ENCODE measurements at places on chromosomes 13 and 19.

- H3K36me3 ChIP-seq: no peaks in the 10 kb centered on the region
- H3K27ac ChIP-seq: peak overlapping the region; percentile 97
- H3K4me3 ChIP-seq: peak overlapping the region; percentile 93
- peak; percentile 26 for DNase-seq
- H3K27me3 ChIP-seq: no peaks in the 10 kb centered on the region
- H3K4me1 ChIP-seq: peaks cover 3% of the 10 kb centered on the region
These were observed 2.0 kb upstream of the KLF12 start for GRCh38 chr13:74136084-74136658.

DNA sequence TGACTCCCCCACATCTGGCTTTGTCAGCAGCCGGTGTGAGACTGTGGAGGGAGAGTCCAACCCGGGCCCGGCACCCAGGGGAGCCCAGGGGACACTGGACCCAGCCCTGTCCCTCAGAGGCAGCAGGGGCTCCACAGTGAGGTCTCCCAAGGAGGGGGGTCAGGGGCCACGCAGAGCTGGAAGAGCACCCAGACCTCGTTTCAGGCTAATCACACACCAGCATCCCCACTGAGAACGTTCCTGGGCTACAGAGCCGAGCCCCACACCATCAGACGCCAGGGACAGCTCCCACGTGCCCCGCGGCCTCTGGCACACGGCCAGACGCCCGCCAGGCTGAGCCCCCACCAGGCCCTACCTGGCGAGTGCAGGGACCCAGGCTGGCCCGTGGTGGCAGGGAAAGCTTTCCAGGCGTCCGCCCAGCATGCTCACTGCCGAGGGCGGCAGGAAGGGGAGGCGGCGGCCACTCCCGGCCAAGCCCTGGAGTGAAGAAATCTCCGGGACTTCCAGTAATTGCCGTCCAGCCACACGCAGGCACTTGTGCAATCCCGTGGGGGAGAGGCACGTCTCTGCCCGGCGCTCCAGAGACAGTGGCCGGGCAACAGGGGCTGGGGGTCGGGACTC lies 19.2 kb downstream of the SBNO2 start:
- no peaks in the 10 kb centered on the region for H3K27me3 ChIP-seq
- peak overlapping the region; percentile 92 for H3K27ac ChIP-seq

GRCh38 chr13:109403012-109403421 lies 383.4 kb downstream of the IRS2 start:
- no peaks in the 10 kb centered on the region for H3K27me3 ChIP-seq
- H3K36me3 ChIP-seq: no peaks in the 10 kb centered on the region
- no peaks in the 10 kb centered on the region for H3K4me1 ChIP-seq

DNA sequence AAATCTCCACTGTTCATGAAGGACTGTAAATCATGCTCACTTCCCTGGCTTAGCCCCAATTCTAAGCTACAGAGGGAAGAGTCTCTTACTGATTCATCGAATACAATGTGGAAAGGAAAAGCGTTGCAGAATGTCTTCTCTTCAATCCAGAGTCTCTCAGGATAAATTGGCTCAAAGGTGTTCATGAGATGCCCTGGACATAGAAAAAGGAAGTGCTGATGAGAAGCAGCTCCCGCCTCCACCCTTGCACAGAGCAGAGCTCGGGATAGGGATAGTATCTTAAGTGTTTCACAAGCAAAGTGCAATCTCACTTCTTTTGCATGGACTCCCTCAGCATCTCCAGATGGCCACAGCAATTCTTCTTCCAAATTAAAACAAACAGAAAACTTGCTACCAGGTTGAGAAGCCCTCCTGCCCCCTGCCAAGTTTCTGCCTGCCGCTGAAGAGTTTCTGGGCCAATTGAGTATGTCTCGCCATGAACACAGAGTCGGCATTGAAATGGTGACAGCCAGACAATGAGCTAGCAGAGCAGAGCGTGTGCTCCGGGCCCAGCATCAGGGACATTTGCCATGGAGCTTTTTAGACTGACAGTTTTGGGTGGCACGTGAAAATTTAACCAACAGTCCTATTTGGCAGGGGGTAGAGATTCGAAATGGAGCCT lies 85.7 kb downstream of the C13orf42 start:
- H3K27ac ChIP-seq: no peak overlapping the region
- no peak for DNase-seq
- no peaks in the 10 kb centered on the region for H3K4me1 ChIP-seq
- H3K27me3 ChIP-seq: no peaks in the 10 kb centered on the region
- H3K4me3 ChIP-seq: no peak overlapping the region

- H3K27ac ChIP-seq: no peak overlapping the region
- no peaks in the 10 kb centered on the region for H3K36me3 ChIP-seq
- no peak overlapping the region for H3K4me3 ChIP-seq
- no peaks in the 10 kb centered on the region for H3K4me1 ChIP-seq
These were observed 208.3 kb upstream of the NBEA start for GRCh38 chr13:34733721-34734120.
